Activated naive CD8-positive, alpha-beta T cell treated with anti-CD3 and anti-CD28 coated beads, Interleukin-2, amount 10 ng/mL, durations not matched to agents 7 days and 5 days (primary cell): ENCODE measurements at places on chromosomes 16 and 17. TPM values are rescaled to one million over a fixed set of nuclear protein-coding genes. Genes with fewer than 3 reads are reported as not detected.

DNA sequence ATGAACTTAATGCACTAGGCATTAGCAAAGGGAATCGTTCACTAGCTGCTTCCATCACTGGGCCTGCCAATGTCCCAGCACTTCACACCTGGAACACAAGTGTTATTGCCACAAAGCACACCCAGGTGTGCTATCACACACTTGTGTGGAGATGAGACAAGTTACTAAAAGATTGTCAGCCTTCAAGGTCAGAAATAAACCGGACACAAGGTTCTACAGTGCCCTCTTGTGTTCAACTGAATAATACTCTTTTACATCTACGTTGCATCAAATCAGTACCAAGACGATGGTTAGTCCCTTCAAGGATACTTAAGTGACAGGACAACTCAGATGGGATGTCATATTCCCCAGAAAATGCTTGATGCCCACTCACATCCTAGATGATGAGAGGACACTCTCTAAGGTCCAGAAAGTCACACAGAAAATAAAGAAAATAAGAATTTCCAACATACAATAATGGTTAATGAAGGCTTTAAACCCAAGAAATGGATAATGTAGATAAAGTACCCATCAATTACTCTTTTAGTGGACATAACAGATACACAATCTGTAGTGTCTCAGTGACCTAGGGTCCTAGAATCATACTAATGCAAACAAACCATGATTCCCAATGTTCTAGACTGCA, 16.4 kb upstream of the GLG1 start:
- no peak for DNase-seq
- peaks cover 15% of the 10 kb centered on the region for H3K4me1 ChIP-seq
- H3K4me3 ChIP-seq: no peak overlapping the region
- H3K27ac ChIP-seq: peak overlapping the region; percentile 68
- H3K27me3 ChIP-seq: no peaks in the 10 kb centered on the region
- peaks cover 52% of the 10 kb centered on the region for H3K36me3 ChIP-seq

- no peak overlapping the region for H3K4me3 ChIP-seq
- peaks cover 10% of the 10 kb centered on the region for H3K36me3 ChIP-seq
- no peaks in the 10 kb centered on the region for H3K4me1 ChIP-seq
Measured at GRCh38 chr17:75476271-75476671, 19.8 kb downstream of the TMEM94 start.

DNA sequence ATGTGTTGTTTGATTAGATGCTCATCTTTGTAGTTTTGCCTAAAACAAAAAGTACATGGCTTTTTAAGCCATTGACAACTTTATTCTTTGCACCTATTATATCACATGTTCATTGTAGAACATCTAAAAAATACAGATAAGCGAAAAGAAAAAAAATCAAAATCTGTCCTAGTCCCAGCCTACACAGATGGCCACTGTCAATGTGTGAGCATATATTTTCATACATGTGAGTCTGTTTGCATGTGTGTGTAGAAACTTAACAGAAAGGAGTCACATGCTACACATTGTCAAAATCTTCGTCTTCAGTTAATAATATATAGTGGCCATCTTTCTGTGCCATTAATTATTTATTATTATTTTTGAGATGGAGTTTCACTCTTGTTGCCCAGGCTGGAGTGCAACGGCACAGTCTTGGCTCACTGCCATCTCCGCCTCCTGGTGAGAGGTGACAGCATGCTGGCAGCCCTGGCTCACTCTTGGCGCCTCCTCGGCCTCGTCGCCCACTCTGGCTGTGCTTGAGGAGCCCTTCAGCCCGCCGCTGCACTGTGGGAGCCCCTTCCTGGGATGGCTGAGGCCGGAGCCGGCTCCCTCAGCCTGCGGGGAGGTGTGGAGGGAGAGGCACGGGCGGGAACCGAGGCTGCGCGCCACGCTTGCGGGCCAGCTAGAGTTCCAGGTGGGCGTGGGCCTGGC, 68.5 kb upstream of the AMZ2 start:
- H3K4me3 ChIP-seq: no peak overlapping the region
- H3K27me3 ChIP-seq: no peaks in the 10 kb centered on the region
- no peak overlapping the region for H3K27ac ChIP-seq
- H3K36me3 ChIP-seq: no peaks in the 10 kb centered on the region
- no peak for DNase-seq
- H3K4me1 ChIP-seq: peaks cover 42% of the 10 kb centered on the region

MRTFB gene
- 14.1 TPM for total RNA-seq

CISD3 gene
- total RNA-seq: 37.3 TPM

BAHCC1 gene
- 1.0 TPM for total RNA-seq
